Natural killer cell treated with Interleukin-12 subunit alpha and Interleukin-12 subunit beta and Interleukin-15 and Interleukin-18, amount 100 ng/mL, for 72 hours (primary cell): ENCODE measurements at places on chromosomes 2 and 18. TPM values are rescaled to one million over a fixed set of nuclear protein-coding genes. Genes with fewer than 3 reads are reported as not detected.

DNA sequence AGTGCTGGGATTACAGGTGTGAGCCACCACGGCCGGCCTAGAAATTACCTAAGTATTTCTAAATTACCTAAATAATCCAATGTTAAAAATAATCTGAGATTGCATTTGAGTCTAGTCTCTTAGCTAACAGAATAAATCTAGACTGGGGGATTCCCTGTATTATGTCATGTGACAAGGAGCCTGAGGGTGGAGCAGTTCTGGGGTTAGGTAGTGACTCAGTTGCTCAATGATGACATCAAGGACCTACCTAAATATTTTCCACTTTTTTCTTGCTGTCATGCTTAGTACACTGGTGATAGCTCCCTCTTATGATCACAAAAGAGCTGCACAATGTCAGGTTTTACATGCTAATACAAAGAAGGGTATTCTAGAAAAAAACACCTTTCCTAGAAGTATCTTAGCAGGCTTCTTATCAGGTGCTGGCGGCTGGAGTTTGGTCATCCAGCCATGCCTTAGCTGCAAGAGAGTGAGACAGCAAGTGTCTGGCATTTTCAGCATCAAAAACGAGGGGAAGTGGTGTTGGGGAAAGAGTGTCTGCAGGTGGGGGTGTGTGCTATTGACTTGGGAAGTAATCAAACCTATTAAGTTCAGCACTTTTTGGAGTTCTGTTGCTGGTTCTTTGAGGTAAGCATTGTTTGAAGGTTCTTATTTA lies 17.5 kb upstream of the CEP192 start:
- no peak overlapping the region for H3K27ac ChIP-seq
- peaks cover 2% of the 10 kb centered on the region for H3K4me1 ChIP-seq
- no peaks in the 10 kb centered on the region for H3K27me3 ChIP-seq

DNA sequence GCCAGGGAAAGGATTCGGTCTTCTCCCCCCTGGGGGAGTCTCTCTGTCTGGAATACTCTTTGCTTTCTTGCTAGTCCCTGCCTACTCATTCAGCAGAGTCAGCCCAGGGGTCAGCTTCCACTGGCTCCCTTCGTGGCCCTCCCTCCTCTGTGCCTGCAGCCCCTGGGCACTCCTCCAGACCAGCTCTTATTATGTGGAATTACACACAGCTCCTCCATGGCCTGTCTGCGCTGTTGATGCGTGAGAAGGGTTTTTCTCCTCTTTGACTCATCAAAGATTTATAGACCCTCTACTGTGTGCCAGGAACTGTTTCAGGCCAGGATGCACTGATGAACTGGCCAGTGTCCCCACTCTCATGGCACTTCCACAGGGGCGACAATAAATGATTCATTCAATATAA lies 44.4 kb downstream of the ST8SIA5 start:
- no peaks in the 10 kb centered on the region for H3K36me3 ChIP-seq
- no peak overlapping the region for H3K27ac ChIP-seq
- no peak overlapping the region for H3K4me3 ChIP-seq
- peaks cover 9% of the 10 kb centered on the region for H3K27me3 ChIP-seq

DNA sequence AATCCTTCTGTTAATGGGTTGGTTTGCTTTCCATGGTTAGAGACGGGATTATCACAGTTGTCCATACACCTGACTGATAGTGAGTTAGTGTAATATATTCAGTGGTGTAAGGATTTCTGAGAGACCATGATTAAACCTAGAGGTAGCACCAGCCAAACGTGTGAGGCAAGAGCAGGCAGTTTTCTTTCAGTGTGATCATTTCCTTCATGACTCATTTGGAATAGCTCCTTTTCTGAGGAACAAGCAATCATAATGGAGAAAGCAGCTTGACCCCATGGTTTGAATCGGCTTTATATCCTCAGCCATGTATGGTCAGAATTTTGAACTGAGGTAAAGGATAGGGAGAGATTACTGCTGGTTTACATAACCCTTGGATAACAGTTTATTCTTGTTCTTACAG lies 2.9 kb downstream of the MXD1 start:
- H3K36me3 ChIP-seq = peaks cover 29% of the 10 kb centered on the region
- peak overlapping the region; percentile 58 for H3K27ac ChIP-seq
- peaks cover 25% of the 10 kb centered on the region for H3K4me1 ChIP-seq
- no peak for DNase-seq
- H3K4me3 ChIP-seq = peak overlapping the region; percentile 81
- no peaks in the 10 kb centered on the region for H3K27me3 ChIP-seq

DNA sequence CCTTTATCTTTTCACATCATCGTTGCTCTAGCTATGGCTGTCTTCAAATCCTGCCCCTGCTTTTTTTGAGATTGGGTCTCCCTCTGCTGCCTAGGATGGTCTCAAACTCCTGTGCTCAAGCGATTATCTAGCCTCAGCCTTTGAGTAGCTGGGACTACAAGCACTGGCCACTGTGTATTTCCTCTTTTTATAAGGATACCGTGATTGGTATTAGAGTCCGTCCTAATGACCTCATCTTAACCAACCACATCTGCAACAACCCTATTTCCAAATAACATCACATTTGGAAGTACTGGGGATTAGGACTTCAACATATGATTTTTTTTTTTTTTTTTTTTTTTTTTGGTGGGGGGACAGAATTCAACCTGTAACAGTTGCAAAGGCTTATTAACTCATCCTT lies 9.1 kb downstream of the RESP18 start:
- H3K4me3 ChIP-seq = no peak overlapping the region
- peaks cover 27% of the 10 kb centered on the region for H3K27me3 ChIP-seq
- H3K36me3 ChIP-seq = no peaks in the 10 kb centered on the region
- no peak for DNase-seq
- H3K4me1 ChIP-seq = no peaks in the 10 kb centered on the region

Gene C2orf74
- total RNA-seq = 8.3 TPM

DNA sequence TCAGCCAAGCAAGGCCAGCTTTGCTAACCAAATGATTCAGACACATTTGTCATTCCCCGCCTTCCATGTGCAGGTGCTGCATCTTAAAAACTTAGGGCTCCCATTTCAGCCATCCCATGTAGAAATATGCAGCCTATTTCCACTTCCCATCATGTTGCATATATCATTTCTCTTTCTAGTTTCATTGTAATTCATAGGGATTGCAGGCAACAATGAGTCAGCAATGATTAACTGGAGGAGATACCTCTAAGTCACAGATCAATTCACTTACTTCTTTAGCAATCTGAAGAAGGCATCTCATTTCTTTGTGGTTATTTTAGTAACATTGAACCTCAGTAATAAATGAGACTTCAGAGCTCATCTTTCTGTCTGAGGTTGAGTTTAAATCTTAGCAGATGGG lies 276.1 kb upstream of the PKDCC start:
- no peak for DNase-seq
- H3K27me3 ChIP-seq = peaks cover 18% of the 10 kb centered on the region
- no peak overlapping the region for H3K4me3 ChIP-seq
- H3K27ac ChIP-seq = no peak overlapping the region
- no peaks in the 10 kb centered on the region for H3K36me3 ChIP-seq
- no peaks in the 10 kb centered on the region for H3K4me1 ChIP-seq

Gene VAMP5
- total RNA-seq = 30.5 TPM

DNA sequence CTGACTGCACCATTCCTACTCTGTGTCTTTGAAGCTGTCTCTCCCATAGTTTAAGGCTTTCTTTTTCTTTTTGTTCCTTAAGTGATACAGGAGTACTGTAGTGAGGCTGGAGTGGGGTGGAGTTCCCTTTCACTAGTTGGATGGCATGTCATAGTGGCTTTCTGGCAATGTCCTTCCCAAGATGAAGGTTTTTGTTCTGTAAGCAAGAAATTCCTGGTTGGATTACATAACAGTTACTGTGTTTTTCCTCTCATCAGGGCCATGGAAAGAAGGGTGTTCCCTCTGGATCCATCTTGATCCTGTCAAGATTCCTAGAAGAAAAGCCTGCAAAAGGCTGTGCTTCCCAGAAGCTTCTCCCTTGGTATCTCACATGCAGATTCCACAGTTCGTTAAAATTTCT lies 84.2 kb downstream of the ACKR3 start:
- no peaks in the 10 kb centered on the region for H3K4me1 ChIP-seq
- no peak overlapping the region for H3K4me3 ChIP-seq
- peaks cover 4% of the 10 kb centered on the region for H3K36me3 ChIP-seq

DNA sequence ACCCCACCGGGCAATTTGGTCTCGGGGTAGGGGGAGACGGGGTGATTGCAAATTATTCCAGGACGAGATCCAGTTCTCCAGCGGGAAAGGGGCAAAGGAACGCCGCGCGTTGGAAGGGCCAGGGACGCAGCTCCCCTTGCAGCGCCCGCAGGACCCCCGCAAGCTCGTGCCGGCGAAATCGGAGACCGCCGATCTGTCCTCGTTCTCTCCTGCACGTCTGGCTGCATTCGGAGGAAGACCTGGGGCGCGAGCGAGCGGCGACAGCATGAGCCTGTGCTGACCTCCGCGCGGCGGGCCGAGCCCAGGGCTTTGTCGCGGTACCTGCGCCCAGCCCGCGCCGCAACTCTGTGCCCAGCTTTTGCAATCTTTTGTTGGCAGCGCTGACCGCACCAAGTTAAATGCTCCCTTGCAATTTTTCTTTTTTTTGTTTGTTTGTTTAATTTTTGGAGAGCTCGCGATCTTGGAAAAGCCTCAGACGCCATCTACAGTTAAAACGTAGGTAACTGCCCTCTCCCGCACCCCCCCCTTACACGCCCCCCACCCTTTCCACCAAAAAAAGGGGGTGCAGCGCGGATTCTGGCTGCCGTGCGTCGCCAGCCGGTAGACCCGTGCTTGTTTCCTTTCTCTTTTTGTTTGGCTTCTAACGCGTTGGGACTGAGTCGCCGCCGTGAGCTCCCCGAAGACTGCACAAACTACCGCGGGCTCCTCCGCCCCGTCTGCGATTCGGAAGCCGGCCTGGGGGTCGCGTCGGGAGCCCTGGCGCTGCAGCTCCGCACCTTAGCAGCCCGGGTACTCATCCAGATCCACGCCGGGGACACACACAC lies 667 bp downstream of the TRIB2 start:
- no peak for DNase-seq
- H3K27ac ChIP-seq = peak overlapping the region; percentile 81
- no peaks in the 10 kb centered on the region for H3K36me3 ChIP-seq
- H3K4me1 ChIP-seq = peaks cover 63% of the 10 kb centered on the region

- DNase-seq = no peak
- H3K27me3 ChIP-seq = no peaks in the 10 kb centered on the region
- H3K36me3 ChIP-seq = no peaks in the 10 kb centered on the region
Measured at GRCh38 chr2:237922641-237923361, 44.0 kb upstream of the UBE2F start.

DNA sequence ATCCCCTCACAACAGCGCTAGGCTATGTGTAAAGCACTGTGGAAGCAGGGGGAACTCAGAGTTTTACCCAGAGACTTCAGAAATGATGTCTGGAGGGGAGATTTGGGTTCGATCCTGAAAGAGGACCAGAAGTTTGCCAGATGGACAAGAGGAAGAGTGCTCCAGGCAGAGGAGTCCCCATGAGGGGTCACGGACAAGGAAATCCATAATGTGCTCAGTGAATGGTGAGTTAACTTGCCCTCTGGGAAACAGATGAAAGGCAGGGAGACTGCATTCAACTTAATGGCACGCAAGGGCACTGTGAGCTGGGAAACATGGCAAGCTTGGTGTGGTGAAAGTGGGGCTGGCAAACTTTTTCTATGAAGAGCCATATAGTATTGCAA lies 6.0 kb upstream of the ASAP2 start:
- H3K27ac ChIP-seq = no peak overlapping the region
- DNase-seq = no peak
- no peak overlapping the region for H3K4me3 ChIP-seq
- no peaks in the 10 kb centered on the region for H3K4me1 ChIP-seq
- no peaks in the 10 kb centered on the region for H3K36me3 ChIP-seq

Gene SDC1
- not detected for total RNA-seq

Gene ST8SIA5
- 0.17 TPM for total RNA-seq

DNA sequence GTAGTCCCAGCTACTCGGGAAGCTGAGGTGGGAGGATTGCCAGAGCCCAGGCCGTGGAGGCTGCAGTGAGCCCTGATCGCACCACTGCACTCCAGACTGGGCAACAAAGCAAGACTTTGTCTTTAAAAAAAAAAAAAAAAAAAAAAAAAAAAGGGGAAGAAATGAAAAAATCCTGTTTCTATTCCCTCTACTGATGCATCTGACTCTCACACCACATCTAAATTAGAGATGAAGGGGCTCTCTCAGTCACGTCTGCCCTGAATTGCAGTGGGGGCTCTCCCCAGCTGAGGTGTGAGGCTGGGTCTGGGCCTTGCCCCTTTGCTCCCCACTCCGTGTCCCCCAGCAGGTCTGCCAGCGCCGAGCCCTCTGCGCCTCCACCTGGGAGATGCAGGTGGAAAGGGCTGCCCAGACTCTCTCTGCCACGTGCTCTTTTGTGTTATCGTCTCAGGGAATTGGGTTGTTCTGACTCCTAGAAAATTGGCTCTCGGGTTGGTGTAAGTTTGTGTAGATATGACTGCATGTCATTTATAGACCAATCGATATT lies 30.2 kb downstream of the TRAPPC12 start:
- no peak for DNase-seq
- no peaks in the 10 kb centered on the region for H3K36me3 ChIP-seq
- H3K4me1 ChIP-seq = peaks cover 5% of the 10 kb centered on the region
- H3K4me3 ChIP-seq = no peak overlapping the region
- H3K27ac ChIP-seq = no peak overlapping the region

DNA sequence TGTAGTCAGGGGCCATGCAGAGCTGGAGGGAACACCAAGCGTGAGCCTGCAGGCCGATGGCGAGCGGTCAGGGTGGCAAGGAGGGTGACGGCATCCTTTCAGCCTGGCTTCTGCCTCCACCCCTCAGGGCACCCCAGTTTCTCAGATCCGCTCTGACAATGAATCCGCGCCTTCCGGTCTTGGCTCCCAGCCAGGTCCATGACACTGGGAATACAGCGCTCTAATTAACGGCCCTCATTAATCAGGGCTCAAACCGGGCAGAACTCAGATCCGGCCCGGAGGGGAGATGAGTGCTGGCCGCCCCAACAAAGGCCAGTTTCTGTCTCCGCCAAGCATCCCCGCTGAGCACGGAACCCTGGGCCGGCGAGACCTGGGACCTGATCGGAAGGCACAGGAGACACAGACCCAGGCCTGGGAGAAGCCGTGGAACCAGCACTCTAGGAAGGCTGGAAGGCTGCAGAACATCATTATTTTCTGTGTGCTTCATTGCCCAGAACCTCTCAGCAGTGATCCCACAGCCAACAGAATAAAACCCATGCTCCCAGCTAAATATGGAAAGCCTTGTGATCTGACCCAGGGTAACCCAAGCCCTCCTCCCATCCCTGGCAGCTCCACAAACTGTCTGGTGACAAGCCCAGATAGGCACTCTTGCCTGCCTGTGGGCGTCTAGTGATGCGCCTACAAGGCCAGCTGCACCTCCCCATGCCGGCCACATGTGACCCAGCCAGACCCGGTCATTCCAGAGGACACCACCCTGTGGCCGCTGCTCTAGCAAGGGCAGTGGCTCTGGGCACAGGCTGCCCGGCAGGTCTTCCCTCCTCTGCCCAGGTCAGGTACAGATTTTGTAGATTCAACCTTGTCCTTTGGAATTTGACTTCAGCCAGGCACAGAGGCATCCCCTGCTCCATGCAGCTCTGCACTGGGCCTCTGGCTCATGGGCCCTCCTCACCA lies 438.7 kb upstream of the MYT1L start:
- no peak overlapping the region for H3K4me3 ChIP-seq
- no peak for DNase-seq
- H3K27me3 ChIP-seq = no peaks in the 10 kb centered on the region
- no peaks in the 10 kb centered on the region for H3K4me1 ChIP-seq
- H3K36me3 ChIP-seq = no peaks in the 10 kb centered on the region

Gene LYPD6B
- total RNA-seq = not detected
